ENCODE measurements at places on chromosomes 13 and 19.

DNA sequence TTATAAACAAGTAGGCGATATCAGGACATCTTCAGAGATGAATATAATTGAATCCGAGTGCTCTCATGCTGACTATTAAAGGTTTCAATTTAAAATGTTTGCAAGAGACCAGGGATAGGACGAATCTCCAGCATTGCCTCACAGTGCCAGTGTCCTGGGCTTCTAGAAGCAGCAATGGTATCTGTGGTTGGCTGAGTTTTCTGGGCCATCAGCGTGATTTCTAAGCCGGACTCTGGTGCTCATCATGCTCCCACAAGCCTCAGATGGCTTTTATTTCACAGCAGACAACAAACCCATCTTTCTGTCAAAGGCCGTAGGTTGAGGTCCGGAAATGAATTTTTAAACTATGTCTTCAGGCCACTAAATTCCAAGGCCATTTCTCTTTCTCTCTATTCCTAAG lies 187.7 kb downstream of the FOXO1 start:
- no peak for DNase-seq

GRCh38 chr13:95703576-95703975 lies 26.6 kb downstream of the DNAJC3 start:
- DNase-seq, result no peak

- no peak for DNase-seq
Observed at GRCh38 chr19:3819989-3820388, 33.8 kb upstream of the MATK start.

GRCh38 chr13:106710266-106710665 lies 142.3 kb upstream of the ARGLU1 start:
- no peak for DNase-seq

GRCh38 chr19:5690955-5691821 lies 1.1 kb downstream of the RPL36 start:
- DNase-seq, result no peak
